ENCODE measurements at places on chromosomes 12 and 14.
A peak's percentile ranks its signal among the peaks of the same experiment; 100 is the strongest.

DNA sequence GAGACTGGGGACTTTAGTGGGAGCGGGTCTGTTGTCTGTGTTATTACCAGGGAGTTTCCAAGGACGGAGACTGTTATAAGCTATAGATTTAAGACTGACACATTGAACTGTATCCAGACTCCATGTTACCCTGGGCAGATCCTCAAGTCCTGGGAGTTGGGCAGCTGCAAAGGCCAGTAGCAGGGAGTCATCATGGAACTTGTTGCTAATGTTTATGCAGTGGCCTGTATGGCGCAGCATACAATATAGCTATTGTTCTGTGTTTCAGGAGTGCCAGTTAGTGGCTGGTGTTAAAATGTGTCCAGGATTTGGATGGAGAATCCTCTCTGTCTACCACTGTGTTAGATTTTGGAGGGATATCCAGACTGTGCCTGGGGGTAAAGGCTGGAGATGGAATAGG, 31.7 kb downstream of the SMOC1 start:
- DNase-seq, result no peak

DNA sequence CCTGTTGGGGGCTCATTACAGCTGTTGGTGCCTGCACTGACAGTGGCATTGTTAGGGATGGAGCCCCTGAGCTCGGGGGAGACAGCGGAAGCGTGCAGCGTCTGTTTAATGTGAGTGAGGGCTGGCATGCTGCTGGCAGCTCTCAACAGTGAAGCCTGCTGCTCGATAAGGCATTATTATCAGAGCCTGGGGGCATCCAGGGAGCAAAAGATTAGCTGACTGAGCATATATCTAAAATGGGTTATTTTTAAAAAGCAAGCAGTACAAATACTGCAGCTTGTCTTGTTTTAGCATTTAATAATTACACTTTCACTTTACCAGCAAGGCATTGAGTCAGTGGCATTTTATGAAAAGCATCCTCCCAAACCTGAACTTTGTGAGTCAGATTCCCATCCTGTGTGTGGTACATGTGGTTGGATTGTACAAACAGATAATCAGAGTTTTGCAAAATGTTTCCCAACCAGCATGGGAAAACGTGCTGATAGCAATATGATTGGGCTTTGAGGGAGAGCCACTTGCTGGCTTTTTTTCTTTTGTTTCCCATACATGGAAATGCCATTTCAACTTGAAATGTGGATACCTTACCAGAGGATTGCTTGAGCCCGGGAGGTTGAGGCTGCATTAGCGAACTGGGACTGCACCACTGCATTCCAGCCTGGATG, 150.8 kb downstream of the PRKCH start:
- peak; percentile 91 for DNase-seq

DNA sequence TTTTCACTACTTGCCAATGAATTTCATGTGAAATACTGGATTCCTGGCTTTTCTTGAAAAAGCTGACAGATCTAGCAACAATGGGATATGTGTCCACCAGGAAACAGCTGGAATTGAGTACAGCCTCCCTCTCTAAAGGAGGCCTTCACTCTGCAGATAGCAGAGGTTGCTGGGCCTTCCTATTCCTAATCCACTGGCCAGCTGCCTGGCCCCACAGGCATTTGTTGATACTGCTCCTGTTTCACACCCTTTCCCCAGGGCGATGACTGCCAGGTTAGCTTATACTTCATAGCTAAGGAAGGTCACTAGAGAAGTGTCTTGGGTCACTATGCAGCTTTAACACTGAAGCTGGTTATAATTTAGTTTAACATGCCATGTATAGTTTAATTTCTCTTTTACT, 87.5 kb upstream of the PDZRN4 start:
- DNase-seq, result no peak

GRCh38 chr12:30754383-30754749, 385 bp downstream of the CAPRIN2 start:
- no peak for DNase-seq

DNA sequence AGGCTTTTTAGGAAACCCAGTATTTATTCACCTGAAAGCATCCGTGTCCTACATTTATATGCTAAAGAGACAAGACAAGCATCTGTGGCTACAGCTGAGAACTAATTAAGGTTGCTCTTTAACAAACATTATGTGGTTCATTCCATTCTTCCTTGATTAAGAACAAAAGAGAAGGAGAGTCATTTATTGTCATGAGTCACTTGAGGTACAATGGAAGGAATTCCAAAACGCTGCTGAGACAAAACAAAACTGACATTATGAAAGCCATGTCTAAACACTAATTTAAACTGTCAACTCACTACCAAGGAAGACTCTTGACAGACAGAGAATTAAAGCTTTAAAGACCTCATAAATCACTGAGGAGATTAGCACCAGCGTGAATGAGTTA, 214.4 kb downstream of the BMP4 start:
- no peak for DNase-seq

DNA sequence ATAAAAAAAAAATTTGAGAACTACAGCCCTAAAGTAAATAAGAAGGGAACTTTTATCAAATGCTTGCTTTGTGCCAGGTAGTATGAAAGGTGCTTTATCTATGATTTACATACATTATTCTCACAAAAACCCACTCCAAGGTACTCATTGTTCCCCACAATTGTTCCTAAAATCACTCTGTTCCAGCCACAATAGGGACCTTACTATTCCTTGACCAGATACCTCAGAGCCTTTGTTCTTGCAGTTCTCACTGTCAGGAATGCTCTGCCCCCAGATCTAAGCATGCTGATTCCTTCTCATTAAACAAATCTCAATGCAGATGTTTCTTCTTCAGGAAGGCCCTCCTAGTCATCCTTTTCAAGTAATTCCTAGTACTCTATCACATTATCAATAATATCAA, 60.2 kb downstream of the PPP1R12A start:
- DNase-seq, result no peak

GRCh38 chr14:59214702-59215302, 26.3 kb downstream of the DAAM1 start:
- DNase-seq, result no peak

- DNase-seq, result peak; percentile 48
Measured at GRCh38 chr14:24673059-24673458, 39.1 kb upstream of the GZMB start.

DNA sequence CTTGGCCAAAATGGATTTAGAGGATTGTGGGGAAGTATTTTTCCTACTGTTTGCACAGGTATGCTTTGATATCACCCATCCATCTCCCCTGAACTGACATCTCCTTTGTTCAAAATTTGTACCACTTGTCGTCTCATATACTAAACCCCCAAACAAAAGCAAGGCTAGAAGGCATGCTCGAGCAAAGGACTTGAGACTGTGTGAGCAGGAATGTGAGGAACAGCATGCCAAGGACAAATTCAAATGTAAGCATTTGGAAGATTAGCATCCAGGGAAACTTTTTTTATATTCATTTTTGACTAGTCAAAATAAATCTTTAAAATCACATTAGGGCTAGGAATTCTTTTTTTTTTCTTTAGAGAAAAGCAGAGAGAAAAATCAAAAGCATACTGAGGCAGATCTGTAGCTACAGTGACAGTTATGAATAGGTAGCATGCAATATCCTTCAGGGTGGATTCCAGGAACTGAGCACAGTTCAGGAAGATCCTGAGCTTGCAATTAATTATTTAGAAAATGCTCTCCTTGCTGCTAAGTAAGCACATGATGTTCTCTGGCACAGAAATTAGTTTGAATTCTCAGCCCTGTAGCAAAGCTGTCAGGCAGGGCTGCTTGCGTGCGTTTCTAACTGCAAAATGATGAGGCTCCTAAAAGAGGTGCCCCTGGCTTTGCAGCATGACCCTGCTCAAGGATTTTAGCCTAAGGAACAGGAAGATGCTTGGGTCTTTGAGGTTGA, 327.7 kb downstream of the LRIG3 start:
- no peak for DNase-seq

GRCh38 chr12:92107621-92108131, 38.0 kb downstream of the BTG1 start:
- no peak for DNase-seq

DNA sequence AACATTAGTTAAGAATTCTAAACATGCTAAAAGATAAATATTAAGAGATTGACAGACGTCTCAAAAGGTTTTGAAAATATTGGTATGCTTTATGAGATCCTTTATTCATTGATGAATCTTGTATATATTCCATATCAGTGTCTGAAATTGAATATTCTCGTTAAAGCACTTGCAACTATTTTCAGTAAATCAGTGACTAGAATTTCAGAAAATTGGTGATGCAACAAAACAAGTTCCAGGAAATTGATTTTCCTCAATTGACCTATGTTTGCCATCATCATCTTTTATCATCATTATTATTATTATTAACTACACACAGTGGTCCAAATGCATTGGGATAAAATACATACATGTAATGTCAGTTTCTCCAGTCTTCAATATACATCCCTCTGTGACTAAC, 453.6 kb downstream of the CCER1 start:
- no peak for DNase-seq

GRCh38 chr14:59150990-59151389, 37.5 kb upstream of the DAAM1 start:
- DNase-seq, result peak; percentile 74

- peak; percentile 68 for DNase-seq
Measured at GRCh38 chr12:91577586-91578539, 395.2 kb upstream of the DCN start.

- DNase-seq, result no peak
Measured at GRCh38 chr12:27807063-27807703, 27.1 kb upstream of the MANSC4 start.

GRCh38 chr14:59332727-59333126, 132.5 kb downstream of the GPR135 start:
- peak; percentile 60 for DNase-seq

DNA sequence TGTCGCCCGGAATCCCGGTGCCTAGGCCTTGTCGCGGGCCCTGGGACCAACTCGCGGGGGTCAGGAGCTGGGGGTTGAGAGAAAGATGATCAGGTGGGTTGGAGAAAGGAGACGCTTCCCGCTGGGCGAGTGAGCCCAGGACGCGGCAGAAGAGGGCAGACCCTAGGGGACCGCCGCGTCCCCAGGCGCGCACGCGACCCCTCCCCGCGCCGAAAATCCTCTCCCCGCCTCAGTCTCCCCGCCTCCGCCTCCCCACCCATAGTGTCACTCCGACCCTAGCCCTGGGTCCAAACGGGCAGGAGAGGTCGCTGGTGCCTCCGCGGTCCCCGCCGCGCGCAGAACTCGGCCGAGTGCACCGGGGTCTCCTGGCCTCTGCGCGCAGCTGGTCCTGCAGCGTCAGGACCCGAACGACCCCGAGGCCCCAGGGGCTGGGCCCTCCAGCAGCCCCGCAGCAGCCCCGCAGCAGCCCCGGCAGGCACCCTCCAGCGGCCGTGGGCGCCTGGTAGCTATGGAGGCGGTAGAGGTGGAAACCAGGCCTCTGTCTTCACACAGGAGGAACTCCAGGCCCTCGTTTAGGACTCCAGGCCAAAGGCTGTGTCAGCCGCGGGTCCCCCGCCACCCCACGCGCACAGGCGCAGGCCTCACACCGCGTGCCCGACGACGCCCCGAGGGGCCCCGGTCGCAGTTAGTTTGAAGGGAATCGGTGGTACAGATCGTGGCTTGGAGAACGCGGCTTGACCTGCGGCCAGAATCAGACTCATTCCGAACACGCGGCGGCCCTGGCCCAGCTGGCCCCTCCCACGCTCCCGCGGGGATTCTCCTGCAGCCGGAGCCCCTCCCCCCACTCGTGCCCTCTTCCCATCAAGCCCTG, 60.1 kb upstream of the EIF5 start:
- peak; percentile 40 for DNase-seq

GRCh38 chr12:131994589-131994988, 44.8 kb downstream of the EP400 start:
- DNase-seq, result no peak

DNA sequence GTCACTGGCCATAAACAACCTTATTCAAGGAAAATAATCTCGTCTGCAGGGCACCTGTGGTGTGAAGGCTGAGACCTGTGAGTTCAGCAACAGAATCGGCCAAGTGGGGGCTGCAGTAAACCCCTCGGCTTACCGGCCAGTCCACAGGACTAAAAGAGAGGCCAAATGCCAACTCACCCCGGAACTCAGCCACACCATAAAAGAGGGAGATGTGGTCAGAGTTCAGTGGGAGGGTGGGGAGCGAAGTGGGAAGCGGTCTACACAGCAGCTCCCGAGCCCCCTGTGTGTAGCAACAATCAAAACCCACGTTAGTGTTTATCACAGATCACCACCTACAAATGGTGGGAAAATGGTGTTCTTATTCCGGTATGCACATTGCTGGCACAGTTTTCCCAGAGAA, 153.0 kb downstream of the PIWIL1 start:
- DNase-seq, result no peak

GRCh38 chr12:31560516-31560915, 30.4 kb downstream of the DENND5B start:
- no peak for DNase-seq

GRCh38 chr14:97995038-97995437, 1197.9 kb downstream of the VRK1 start:
- DNase-seq, result no peak

- peak; percentile 67 for DNase-seq
Measured at GRCh38 chr12:42372154-42372791, 46.3 kb downstream of the PPHLN1 start.

- peak; percentile 64 for DNase-seq
Measured at GRCh38 chr12:40137252-40137651, 31.4 kb upstream of the SLC2A13 start.

DNA sequence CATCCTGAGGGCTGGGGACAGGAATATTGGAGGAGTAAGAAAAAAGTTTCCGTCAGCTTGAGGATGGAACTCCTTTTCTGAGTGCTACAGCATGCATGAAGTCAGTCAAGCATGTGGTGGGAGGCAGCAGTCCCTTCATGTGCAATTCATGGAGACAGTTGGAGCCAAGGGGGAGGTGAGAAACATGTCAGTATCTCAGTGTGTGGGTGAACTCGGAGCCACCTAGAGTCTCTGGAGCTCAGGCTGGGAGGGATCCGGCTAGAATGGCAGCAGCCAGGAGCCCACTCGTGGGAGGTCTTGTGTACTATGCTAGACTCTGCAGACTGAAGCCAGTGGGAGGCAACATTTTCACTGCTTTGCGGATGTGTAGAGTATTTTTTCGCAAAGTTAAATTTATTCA, 60.3 kb downstream of the AVPR1A start:
- no peak for DNase-seq

- no peak for DNase-seq
Measured at GRCh38 chr14:74846968-74847665, 28.8 kb downstream of the PROX2 start.

GRCh38 chr12:93925585-93926205, 222.7 kb upstream of the PLXNC1 start:
- no peak for DNase-seq

DNA sequence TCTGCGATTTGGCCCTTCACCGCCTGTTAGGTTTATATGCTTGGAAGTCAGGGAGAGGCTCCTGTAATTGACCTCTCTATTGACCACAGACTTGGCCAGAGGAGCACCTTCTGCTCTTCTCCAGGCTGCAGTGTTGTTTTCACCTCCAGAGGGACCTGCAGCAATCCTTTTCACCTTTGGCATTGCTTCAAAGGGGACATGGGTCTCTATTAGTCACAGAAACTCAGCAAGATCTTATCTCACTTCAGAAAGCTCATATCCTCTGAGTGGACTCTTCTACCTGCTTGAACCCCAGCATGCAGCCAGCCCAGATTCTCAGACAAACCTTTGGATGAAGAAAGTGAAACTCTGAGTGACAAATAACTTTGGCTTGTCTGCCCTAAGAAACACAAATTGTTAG, 339.3 kb downstream of the NRXN3 start:
- no peak for DNase-seq

GRCh38 chr12:123006977-123007376, 26.5 kb downstream of the ARL6IP4 start:
- DNase-seq, result no peak

GRCh38 chr12:6215120-6215807, 15.1 kb downstream of the CD9 start:
- DNase-seq, result no peak

GRCh38 chr14:100293497-100294212, 12.6 kb downstream of the SLC25A29 start:
- DNase-seq, result no peak

- no peak for DNase-seq
Measured at GRCh38 chr14:22002860-22003284, 329.3 kb upstream of the OR4E1 start.
